NCI-H774 (cell line): ENCODE measurements at places on chromosomes 3 and 15.

GRCh38 chr3:64290864-64291263 lies 65.6 kb upstream of the PRICKLE2 start:
- DNase-seq, result no peak

- DNase-seq, result no peak
Measured at GRCh38 chr3:73525591-73525990, 99.2 kb downstream of the PDZRN3 start.

DNA sequence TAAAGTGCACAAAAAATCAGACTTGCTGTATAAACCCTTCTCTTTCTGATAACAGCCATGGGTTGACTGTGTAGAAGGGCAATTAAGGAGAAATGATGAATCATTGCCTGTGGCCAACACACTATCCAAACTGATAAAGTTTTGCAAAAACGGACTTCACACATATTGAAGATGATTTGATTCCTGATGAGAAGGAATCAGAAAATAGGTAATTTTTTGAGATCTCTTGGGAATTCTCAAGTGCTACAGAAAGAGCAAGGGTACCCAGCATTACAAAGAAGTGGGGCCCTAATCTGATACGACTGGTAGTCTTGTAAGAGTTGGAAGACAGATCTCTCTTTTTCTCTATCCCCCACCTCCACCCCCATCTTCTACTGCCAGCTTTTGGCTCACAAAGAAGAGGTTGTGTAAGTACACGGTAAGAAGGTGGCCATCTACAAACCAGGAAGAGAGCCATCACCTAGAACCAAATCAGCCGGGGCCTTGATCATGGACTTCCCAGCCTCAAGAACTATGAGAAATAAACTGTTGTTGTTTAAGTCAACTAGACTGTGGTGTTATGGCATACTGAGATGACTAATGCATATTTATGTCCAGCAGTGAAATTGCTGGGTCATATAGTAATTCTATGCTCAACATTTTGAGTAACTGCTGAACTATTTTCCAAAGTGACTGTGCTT lies 254.7 kb downstream of the EDEM1 start:
- no peak for DNase-seq

DNA sequence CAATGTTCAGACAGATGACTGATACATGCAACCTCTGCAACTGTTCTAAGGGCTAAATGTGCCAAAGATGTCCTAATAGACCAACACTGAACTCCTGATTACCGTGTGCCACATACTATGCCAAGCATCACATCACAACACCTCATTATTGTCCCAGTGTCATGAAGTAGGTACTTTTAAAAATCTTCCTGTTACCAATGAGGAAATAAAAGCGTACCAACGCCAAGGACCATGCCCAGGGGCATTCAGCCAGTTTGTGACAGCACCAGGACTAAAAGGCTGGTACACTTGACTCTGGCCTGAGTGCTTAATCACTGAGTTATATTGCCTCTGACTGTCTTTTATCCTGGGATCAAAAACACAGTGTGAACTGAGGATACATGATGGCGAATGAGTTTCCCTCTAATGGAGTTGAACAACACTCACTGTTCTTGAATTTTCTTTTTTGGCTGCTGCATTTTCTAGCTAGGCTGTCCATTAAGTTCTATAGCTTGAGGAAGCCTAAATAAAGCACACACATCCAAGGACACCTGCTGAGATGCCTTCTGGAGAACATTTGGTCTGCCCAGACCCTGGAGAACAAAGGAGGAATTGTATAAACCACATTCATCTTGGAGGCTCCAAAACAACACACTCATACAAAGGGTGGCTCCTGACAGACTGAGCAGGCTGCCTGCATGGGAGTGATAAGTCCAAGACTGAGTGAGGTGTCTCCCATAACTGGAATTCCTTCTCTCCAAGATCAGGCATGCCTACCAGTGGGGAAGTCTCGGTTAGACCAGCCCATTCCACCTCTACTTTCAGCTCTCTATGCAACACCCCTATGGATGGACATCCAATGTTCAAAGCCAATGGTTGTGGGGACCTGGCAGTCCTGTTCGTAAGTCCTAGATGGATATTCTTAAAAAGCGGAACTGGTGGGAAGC lies 126.7 kb upstream of the PRICKLE2 start:
- no peak for DNase-seq

- no peak for DNase-seq
Measured at GRCh38 chr3:125150525-125151441, 61.8 kb downstream of the SLC12A8 start.

GRCh38 chr15:92503889-92504288 lies 110.2 kb downstream of the ST8SIA2 start:
- DNase-seq, result no peak

- no peak for DNase-seq
Measured at GRCh38 chr15:64029110-64029509, 17.2 kb downstream of the DAPK2 start.

- DNase-seq, result no peak
Measured at GRCh38 chr3:99648101-99648500, 9.7 kb downstream of the COL8A1 start.

GRCh38 chr3:62636235-62636826 lies 238.9 kb downstream of the CADPS start:
- no peak for DNase-seq

GRCh38 chr3:148880681-148881080 lies 15.6 kb downstream of the CPA3 start:
- DNase-seq, result no peak

GRCh38 chr3:65945480-65945879 lies 93.2 kb downstream of the MAGI1 start:
- DNase-seq, result no peak

DNA sequence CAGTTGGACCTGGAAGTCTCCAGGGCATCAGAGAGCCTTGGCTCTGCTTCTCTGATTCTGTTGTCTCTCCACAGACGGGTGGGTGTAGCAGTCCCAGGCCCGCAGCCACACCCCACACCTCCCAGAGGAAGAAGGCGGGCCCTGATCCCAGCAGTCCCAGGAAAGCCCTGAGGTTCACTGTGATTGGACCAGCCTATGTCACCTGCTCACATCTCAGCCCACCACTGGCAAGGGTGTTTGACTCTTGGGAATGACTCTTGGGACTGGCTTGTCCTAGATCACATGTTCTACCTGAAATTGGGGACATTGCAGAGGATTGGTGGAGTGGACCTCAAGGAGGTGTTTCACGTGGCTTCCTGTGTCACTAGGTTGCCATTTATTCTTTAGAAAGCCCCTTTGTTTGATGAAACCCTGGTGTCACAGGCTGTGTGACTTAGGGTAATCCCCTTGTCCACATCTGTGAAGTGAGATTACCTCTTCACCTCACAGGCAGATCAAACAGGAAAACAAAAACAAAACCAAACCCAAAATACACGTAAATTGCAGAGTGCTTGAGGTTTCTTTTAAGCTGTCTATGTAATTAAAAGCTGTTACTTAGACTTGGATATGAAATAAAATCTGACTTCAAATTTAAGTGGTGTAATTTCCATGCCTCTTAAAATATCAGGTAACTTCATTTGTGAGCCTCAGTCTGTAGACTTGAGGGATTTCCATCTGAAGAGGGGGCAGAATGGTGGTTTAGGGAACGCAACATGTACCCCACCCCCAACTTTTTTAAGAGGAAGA lies 26.7 kb downstream of the FLNB start:
- DNase-seq, result no peak

- DNase-seq, result no peak
Measured at GRCh38 chr3:50339485-50340146, 1.0 kb downstream of the RASSF1 start.

DNA sequence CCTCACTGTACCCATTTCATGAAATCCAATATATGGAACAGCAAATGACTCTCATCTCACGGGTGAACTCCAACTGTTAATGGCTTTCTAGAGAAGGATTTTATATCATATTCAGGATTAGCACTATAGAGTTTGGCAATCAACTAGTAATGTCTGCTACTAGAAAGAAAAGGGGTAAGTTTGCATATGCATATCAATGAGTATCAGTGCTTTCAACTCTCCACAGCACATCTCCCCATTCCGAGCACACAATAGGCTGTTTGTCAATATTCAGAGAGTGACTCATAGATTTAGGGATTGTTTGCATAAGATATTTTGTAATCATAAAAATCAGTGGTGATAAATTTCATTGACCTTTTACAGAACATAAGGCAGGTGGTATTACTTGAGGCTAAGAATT lies 163.2 kb upstream of the LMCD1 start:
- no peak for DNase-seq
